ENCODE measurements at places on chromosomes 6 and 20.
A peak's percentile ranks its signal among the peaks of the same experiment; 100 is the strongest.

DNA sequence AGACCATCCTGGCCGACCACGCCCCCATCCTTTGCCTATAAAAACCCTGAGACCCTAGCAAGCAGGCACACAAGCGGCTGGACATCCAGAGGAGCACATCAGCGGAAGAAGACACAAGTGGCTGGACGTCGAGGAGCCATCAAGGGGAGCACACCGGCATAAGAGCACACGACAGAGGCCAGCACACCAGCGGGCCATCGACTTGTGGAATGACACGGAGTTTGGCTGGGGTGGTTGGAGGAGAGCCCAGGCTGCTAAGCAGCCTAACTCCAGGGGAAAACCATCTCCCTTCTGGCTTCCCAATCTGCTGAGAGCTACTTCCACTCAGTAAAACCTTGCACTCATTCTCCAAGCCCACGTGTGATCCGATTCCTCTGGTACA is 44.8 kb upstream of the BCLAF1 start:
- DNase-seq, result no peak

- no peak for DNase-seq
These were observed 110.3 kb upstream of the BACH2 start for GRCh38 chr6:90406957-90407356.

DNA sequence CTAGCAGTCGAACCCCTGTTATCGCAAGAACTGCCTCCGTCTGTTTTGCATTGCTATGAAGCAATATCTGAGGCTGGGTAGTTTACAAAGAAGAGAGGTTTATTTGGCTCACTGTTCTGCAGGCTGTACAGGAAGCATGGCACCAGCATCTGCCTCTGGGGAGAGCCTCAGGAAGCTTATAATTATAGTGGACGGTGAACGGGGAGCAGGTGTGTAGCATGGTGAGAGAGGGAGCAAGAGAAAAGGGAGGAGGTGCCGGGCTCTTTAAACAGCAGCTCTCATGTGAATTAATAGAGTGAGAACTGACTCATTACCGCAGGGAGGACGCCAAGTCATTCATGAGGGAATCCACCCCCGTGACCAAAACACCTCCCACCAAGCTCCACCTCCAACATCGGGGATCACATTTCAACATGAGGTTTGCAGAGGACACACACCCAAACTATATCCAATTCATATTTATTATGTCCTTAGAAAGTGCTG is 172.6 kb upstream of the KCNG1 start:
- DNase-seq, result no peak

GRCh38 chr6:127998985-127999384 is 98.1 kb upstream of the THEMIS start:
- no peak for DNase-seq

- DNase-seq, result no peak
These were observed 78.1 kb downstream of the PRDM1 start for GRCh38 chr6:106163966-106164877.

GRCh38 chr6:158783851-158784250 is 35.3 kb downstream of the EZR start:
- no peak for DNase-seq

- no peak for DNase-seq
These were observed 61.5 kb downstream of the SYNE1 start for GRCh38 chr6:152575621-152576150.

- no peak for DNase-seq
These were observed 66.7 kb downstream of the SYNDIG1 start for GRCh38 chr20:24535941-24536730.

- no peak for DNase-seq
These were observed 19.2 kb upstream of the STK38 start for GRCh38 chr6:36566418-36566905.

DNA sequence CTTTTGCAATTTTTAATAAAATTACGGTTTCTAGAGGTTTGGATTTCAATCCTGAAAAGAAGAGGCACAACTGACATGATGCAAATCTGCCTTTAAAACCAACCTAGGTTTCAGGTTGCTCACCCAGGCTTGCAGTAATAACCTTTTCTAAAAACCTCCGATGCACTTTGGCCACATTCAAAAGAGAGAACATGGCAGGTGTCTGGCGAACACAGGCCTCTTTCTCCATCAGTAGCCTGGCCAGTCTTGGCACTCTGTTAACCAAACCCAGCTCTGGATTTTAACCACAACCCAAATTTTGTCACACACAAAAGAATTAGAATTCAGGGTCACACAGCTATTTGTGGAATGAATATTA is 55.8 kb upstream of the MAFB start:
- no peak for DNase-seq

DNA sequence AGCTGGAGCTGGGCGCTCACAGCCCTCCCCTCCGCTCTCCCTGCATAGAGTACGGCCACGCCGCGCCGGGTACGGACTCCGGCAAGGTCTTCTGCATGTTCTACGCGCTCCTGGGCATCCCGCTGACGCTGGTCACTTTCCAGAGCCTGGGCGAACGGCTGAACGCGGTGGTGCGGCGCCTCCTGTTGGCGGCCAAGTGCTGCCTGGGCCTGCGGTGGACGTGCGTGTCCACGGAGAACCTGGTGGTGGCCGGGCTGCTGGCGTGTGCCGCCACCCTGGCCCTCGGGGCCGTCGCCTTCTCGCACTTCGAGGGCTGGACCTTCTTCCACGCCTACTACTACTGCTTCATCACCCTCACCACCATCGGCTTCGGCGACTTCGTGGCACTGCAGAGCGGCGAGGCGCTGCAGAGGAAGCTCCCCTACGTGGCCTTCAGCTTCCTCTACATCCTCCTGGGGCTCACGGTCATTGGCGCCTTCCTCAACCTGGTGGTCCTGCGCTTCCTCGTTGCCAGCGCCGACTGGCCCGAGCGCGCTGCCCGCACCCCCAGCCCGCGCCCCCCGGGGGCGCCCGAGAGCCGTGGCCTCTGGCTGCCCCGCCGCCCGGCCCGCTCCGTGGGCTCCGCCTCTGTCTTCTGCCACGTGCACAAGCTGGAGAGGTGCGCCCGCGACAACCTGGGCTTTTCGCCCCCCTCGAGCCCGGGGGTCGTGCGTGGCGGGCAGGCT is 4.6 kb downstream of the KCNK15 start:
- DNase-seq, result no peak

GRCh38 chr6:148854096-148854495 is 107.3 kb downstream of the UST start:
- no peak for DNase-seq

GRCh38 chr20:50227506-50227905 is 36.9 kb downstream of the CEBPB start:
- no peak for DNase-seq

DNA sequence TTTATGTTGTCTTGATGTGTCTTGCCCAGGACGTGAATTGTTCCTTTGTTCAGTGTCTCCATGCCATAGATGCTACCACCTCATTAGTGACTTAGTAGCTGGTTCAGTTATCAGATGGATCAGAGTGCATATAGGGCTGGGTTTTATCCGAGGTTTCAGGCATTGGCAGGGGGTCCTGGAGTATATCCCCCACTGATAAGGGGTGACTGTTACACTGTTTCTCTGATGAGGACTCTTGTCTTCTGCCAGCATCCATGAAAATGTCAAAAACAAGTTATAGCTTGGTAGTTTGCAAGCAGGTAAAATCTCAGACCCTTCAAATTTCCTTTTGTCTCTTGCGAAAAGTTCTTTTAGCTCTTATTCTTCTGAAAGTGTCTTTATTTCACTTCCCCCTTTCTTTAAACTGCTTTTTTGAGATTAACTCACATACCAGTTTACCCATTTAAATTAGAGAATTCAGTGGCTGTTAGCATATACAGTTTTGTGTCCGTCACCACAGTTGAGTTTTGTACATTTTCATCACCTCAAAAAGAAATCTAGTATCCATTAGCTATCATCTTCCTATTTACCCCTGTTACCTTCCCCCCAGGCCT is 109.2 kb downstream of the CDYL start:
- DNase-seq, result no peak

DNA sequence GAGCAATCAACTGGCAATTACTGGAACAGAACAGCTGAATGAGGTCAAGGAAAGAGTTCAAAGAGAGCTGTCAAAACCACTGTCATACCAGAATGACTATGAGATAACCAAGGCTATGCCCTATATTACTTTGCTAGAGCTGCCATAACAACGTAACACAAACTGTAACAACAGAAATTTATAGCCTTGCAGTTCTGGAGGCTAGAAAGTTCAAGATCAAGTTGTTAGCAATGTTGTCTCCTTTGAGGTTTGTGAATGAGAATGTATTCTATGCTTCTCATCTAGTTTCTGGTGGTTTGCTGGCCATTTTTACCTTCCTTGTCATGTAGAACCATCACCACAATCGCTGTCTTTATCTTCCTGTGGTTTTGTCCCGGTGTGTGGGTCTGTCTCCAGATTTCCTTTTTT is 1323.0 kb upstream of the GJE1 start:
- no peak for DNase-seq

DNA sequence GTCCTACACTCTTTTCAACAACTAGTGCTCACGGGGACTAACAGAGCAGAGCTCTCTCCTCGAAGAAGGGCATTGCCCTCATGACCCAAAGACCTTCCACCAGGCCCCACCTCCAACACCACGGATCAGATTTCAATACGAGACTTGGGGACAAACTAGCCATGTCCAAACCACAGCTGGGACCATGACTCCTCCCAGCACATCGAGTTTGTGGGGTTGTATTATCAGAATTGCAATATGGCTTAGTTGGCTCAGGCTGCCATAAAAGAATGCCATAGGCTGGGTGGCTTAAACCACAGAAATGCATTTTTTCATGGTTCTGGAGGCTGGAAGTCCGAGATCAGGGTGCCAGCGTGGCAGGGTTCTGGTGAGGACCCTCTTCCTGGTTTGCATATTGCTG is 189.7 kb upstream of the PMEPA1 start:
- no peak for DNase-seq

- DNase-seq, result no peak
These were observed 79.9 kb upstream of the CD83 start for GRCh38 chr6:14037402-14038277.

DNA sequence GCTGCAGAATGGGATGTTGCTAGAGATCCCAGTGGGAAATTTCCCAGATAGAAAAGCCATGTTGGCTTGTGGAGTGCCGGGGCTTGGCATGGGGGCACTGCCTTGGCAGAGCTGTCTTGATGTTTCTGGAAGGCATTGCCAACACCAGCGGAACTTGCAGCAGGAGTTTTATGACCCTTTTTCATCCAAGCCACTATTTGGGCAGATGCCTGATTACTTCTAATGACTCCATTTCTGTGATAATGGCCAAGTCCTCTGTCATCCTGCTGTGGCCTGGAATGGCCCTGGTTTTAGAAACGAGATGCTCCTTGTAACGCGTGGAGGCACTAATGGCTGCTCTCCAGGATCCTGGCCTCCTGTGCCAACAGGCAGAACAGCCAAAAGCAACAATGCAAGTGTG is 229.0 kb downstream of the ZNF217 start:
- no peak for DNase-seq

DNA sequence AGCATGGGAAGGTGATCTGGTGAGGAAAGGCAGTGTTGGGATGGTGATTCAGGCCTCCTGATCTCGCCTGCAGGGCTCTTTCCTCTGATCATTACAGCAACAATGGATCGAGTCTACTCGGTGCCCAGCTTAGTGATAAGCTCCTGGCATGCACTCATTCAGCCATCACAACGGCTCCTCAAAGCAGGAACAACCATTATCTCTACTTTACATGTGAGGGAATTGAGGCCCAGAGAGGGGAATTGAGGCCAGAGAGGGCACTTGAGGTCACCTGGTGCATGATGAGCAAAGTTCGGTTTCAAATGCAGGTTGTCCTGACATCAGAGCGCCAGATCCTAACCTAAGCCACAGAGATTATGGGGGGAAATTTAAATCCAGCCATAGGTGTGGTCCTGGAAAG is 42.0 kb upstream of the BPIFA2 start:
- peak; percentile 29 for DNase-seq

DNA sequence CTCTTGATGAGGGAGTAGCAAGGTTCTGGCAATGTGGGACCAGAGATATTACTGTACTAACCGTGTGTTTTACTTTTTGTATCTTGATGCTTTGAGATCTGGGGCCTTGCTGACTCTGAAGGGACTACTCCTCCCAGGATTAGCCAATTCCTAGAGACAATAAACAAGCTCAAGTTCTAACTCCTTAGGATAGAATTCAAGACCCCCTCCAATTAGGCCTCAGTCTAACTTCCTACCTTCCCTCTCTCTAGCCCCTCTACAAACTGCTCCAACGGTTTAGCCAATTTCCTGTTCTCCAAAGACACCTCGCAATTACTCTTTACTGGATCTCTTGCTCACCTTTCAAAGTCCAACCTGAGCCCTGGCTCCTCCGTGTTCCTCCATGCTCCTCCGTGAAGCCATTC is 158.7 kb upstream of the JARID2 start:
- no peak for DNase-seq

DNA sequence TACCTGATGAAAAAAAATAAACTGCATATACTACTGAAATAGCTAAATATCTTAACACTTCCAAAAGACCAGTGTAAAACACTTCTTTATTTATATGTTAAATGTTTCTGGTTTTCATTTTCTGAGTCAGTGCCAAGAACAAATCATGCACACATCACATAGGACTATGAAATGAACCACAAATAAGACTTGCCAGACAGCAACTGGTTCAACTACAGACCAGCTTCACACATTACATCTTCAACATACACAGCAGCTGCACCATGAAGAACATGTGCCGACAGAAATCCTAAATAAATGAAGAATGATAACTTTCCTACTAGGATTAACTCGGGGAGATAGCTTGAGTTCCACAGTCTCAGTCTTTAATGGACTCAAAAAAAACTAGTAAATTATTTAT is 168.3 kb upstream of the STXBP5 start:
- DNase-seq, result no peak

- DNase-seq, result no peak
These were observed 102.8 kb downstream of the TMEM242 start for GRCh38 chr6:157220485-157220884.

DNA sequence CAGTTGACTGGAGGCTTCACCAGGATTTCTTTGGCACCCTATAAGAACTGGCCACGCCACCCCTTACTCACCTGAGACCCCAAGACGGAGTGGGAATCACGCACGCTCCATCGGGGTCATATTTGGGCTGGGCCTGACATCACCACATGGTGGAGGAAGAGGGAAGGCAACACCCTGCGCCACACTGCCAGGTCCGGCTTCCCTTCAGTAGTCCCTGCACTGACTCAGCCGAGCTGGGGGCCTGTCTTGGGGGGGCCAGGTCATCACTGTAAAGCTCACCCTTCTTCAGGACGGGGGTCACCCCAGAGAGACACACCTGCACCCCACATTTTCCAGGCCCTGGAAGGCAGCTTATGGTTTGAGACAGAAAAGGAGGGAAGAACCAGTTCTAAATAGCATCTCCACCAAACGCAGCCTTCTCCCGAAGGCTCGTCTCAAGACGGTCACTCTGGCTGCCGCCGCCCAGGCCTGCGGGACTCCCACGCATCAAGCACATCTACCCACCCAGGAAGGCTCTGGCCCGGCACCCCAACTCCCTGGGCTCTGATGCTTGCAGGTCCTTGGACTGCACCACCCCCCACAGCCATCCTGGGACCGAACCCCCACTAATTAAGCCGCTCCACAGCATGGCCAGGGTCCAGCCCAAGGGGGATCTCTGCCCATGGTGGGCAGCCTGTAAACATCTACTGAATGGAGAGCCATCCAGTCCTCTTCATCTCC is 51.8 kb downstream of the GINS1 start:
- DNase-seq, result no peak

GRCh38 chr6:122078481-122078880 is 321.0 kb upstream of the HSF2 start:
- DNase-seq, result no peak
